ENCODE measurements at places on chromosomes 6 and 20.
A peak's percentile ranks its signal among the peaks of the same experiment; 100 is the strongest.

DNA sequence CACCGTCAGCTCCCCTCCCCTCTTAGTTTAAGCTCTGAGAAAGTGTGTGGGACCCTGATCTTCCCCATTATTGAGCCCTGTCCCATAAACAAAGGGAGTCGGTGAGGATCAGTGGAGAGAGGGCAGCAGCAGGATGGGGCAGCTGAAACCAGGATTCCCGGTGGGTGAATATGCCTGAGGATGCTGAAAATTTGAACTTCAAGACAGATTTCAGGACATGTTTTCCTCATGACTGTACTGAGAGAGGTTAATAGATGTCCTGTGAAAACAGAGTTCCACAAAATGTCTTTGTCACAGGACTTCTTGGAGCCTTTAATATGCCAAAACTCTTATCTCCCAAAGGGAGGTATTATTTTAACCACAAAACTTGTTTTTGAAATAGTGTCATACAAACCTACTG lies 53.5 kb upstream of the SLC22A16 start:
- no peak for DNase-seq

DNA sequence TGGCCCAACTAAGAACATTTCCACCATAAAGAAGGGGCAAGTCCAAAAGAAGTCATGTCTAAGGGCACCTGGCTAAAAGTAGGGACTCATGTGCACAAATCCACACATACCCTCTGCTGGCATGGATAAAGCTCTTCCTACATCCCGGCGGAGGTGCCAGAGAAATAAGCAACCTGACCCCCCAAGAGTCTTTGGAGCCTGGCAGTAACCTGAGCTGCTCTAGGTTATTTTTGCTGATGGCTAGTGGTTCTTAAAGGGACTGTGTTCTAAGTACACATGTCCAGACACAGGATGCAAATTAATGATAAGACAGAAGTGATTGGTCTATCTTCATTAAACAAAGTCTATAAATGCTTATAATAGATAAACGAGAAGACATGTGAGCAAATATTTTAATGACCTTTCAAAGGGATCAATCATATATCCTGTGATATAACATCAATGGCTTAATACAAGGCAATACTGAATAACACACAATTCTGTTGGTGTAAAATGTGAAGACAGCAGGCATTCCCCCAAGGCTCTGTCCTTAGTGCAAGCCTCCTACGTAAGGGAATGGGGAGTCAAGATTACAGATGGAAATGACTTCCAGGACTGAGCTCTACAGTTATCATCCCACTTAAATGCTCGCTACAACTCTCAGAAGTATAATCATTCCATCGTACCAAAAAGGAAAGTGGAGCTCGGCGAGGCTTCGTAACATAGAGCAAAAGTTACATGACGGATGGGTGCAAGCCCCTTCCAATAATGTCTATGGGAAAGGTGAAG lies 52.5 kb downstream of the HIVEP2 start:
- DNase-seq, result no peak

DNA sequence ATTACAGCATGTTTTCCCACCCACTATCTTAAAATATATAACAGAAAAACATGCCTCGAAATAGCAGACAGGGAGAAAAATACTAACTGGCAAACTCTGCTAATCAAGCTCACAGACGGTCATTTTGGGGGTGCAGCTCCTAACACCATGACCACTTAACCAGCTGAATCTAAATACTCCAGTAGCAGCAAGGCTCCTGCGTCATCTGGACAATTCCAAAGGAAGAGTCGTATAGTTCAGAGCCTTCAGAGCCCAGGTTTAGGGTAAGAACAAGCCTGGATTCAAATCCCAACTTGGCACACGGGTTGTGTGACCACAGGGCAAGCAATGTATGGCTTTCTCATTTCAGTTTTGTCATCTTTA lies 81.3 kb upstream of the COL21A1 start:
- DNase-seq, result no peak

GRCh38 chr20:39941245-39941644 lies 747.8 kb downstream of the MAFB start:
- DNase-seq, result no peak

- no peak for DNase-seq
These were observed 19.8 kb upstream of the CDC5L start for GRCh38 chr6:44367681-44368080.

DNA sequence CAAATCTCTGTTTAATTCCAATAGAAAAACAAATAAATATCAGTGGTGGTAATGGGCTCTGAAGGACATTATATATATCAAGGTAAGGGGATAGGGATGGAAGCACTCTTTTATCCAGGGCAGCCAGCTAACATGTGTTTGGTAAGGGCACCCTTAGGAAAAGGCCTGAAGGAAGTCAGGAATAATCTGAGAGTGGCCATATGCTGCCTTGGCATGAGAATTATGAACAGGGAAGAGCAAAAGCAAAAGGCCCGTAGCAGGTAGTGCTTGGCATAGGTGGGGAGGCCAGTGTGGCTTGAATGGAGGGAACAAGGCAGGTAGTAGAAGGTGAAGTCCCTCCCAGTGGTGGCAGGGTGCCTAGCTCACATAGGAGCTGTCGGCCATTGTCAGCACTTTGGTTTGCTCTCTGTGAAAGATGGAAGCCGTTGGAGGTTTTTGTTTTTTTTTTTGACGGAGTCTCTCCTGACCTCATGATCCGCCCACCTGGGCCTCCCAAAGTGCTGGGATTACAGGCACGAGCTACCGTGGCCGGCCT lies 39.6 kb upstream of the CSE1L start:
- no peak for DNase-seq

GRCh38 chr6:3039384-3039783 lies 28.9 kb upstream of the RIPK1 start:
- DNase-seq, result no peak

GRCh38 chr6:14876778-14877613 lies 368.9 kb upstream of the JARID2 start:
- no peak for DNase-seq

DNA sequence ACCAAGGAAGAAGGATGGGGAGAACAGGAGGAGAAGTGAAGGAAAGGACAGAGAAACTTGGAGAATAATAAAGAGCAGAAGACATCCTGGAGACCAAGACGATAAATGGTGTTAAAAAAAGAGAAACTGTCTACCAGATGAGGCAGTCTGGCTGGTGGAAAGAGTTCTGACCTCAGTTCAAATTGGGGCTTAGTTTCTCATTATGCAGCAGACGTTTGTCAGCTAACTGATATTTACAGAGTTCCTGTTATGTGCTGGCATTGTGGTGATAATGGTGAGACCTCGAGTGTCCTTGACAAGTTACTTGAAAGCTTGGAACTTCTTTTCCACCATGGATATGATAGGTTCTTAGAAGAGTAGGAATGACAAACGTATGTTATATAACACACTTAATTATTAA lies 142.7 kb downstream of the LRRC1 start:
- no peak for DNase-seq

DNA sequence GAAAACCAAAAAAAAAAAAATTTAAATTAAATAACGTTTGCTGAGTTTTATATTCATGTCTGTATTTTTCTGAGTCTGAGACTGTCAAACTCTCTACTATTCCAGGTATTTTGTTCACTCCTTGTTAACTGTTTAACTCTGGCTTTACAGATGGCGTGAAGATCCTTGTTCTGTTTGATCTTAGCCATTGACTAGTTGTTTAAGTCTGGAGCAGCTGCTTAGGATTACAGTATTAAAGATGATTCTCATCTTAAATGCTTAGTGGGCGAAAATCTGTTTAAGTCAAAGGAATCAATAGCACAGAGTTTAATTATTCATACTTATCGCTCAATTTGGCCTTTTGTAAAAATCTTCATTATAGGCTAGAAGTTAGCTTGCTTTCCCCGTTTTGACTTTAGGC lies 2.4 kb downstream of the PHACTR2 start:
- DNase-seq, result no peak

GRCh38 chr6:39843305-39844020 lies 51.3 kb downstream of the DAAM2 start:
- DNase-seq, result no peak

DNA sequence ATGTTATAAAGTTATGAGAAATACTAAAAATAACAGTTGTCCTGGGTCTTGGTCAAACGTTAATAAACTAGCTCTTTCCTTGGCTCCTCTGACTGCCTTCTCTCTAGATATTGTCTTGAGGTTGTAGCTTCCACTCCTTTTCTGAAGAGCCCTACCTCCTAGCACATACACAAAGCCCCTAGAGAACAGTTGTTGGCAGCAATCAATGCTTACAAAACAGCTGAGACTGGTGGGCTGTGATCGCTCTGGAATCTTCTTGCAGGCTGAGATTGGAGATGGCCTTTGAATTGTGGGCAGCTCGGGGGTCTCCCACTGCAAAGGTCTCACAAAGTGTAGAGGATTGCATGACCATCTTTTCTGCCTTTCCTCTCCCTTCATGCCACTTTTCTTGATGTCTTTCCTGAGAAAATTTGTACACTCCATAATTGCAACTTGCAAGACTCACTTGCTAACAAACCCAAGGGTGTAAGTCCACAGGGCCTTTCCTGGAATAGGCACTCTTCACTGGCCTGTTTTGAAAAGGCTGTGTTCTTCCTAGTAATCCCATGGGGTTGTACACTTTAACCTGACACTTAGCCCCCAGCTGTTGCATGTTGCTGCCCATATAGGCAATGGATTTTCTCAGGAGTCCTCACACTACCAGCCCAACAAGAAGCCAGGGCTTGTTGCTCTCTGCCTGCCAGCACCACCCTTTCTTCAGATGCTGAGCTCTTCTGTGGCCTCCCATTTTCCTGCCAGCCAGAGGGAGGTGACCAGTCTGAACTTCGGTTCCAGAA lies 99.9 kb downstream of the TCP11 start:
- no peak for DNase-seq

GRCh38 chr20:23161244-23161891 lies 75.2 kb upstream of the CD93 start:
- no peak for DNase-seq

DNA sequence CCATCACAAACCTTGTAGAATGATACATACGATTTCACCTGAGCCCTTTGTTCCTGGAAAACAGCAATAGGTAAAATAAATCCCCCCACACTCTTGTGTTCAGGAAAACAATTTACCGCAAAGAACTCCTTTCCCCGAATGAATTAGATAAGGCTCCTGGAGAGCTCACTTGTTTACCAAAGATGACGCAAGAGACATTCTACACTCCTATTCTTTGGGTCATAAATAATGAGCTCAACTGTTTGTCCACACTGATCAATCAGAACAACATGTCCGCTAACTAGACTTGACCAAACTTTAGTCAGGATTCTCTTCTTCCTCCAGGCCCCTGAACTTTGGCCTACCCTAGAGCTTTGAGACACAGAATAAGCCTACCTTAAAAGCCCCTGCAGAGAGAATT lies 271.9 kb upstream of the OPRM1 start:
- no peak for DNase-seq

GRCh38 chr20:59182401-59183044 lies 18.9 kb downstream of the ZNF831 start:
- DNase-seq, result no peak

GRCh38 chr6:27478706-27479318 lies 5.9 kb upstream of the ZNF184 start:
- peak; percentile 81 for DNase-seq

- no peak for DNase-seq
These were observed 59.5 kb downstream of the PRND start for GRCh38 chr20:4781211-4781610.

- DNase-seq, result no peak
These were observed 28.5 kb downstream of the HLA-B start for GRCh38 chr6:31328355-31328960.

- peak; percentile 78 for DNase-seq
These were observed at the start of gene VGLL2 for GRCh38 chr6:117265410-117266256. Gene VGLL2 (plus strand): TSS chr6:117265558. CDS start chr6:117265764, 206 bp downstream.

- no peak for DNase-seq
These were observed 32.7 kb upstream of the FANCE start for GRCh38 chr6:35419417-35419816.

DNA sequence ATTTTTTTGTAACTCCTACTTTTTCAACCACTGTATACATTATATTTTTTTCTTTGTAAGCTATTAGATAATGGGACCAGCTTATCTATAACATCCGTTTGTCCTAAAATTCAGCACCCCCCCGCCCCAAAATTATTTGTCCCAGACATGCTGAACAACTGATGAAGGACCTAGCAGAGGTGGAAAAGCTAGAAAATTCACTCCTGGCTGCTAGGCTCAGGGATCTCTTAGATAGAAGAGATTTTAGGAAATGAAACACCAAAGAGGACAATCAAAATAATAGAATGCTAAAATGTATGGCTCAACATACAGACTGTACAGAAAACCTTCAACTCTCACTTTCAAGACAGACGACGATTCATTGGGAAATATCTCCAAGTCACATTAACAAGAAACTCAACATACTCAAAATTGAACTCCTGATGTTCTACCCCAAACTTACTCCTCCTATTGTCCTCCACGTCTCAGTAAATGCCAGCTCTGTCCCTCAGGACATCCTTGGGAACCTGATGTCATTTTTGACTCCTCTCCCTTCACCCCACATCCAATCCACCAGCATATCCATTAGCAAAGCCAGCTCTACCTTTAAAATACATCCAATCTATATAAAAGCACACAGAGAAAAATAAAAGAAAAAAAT lies 4.7 kb downstream of the SOD2 start:
- no peak for DNase-seq

- DNase-seq, result no peak
These were observed 126.3 kb downstream of the HIVEP1 start for GRCh38 chr6:12138381-12138780.

DNA sequence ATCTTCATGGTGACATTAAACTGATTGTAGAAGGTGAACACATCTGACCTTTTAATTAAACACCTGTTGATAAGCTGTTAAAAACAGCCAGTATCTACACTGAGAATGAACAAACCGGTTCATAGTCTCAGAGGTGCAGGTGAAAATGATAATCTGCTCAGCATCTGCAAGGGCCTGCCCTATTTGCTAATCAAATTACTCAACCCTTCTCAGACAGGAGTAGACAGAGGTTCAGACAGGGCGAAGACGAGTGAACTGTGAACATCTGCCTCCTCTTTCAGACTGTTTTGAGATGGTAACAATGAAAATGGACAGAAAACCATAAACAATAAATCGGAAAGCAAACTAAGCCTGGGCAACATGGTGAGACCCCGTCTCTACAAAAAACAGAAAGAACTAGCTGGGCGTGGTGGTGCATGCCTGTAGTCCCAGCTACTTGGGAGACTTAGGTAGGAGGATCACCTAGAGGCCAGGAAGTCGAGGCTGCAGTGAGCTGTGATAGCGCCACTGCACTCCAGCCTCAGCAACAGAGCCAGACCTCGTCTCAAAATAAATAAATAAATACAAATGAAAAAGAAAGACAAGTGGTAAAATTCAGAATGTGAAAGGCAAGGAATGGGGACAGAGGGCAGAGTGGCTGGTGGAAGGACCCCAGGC lies 55.9 kb downstream of the NINL start:
- DNase-seq, result no peak
